ENCODE measurements at places on chromosomes 7 and 10.

DNA sequence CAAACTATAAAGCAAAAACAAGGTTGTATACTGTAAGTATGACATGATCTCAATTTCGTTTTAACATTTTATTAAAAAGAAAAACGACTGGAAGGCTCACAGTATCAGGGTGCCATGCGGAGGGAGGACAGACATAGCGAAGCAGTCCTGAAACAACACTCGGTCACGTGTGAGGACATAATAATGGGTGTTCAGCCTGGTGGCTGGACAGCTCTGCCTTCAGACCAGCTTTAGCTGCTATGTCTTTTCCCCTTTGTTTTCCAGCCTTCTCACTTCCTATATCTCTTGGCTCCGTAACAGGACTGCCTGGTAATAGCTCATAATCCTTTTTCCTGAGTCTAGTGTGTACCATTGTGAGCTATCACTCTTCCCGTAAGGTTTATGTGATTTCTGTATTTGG lies 18.4 kb upstream of the KLF14 start:
- no peak for DNase-seq

DNA sequence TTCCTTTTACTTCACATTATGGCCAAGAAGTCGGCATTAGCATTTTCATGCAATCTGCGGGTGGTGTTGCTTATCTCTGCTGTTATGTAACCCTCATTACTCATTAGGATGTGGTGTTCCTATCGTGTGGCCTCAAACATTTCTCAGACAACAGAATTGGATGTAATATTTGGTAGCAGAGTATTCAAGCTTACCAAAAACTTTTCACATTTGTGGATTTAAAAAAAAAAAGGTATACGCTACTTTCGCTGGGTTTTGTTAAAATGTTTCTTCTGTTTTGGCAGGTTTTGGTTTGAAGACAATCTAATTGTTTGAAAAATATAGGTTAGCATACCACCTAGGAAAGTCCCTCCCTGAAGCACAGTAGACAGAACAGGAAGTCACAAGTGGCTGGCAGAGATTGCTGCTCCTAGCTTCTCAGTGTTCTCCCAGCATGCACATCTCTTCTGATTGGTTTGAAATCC lies 128.8 kb downstream of the GATA3 start:
- peak; percentile 17 for DNase-seq

- no peak for DNase-seq
Measured at GRCh38 chr10:76327441-76327840, 896.0 kb downstream of the LRMDA start.

DNA sequence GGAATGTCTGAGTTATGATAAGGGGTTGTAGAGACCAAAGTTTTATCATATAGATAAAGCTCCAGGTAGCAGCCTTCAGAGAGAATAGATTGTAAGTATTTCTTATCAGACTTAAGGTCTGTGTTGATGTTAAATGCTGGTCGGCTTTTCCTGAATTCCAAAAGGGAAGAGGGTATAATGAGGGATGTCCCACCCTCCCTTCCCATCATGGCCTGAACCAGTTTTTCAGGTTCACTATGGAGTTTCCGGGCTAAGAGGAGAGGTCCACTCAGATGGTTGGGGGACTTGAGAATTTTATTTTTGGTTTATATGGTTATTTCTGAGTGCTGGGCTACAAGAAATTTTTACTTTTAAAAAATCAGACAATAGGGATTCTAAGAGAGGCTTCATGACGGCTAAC lies 45.2 kb downstream of the HERPUD2 start:
- DNase-seq: no peak

DNA sequence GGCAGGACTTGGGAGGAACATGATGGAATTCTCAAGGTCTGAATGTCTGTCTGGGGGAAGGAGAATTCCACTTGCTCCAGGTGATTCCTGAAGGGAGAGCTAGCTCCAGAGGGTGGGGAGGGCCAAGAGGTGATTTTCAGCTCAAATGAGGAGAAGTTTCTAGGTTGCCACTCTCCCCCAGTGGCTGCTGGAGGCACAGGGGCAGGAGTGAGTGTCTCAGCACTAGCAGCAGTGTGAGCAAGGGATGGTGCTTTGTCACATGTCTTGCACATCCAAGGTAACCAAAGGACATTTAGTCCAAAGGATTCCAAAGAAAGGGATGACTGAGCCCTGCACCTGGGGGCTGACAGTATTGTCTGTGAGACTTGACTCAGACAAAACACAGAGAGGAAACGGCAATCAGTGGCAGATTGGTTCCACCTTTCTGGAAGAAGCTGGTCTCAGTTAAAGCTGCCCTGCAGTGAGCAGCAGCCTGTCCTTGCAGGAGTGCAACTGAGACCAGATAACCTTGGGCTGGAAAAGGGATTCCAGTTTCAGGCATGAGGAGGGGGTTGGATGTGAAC lies 51.2 kb upstream of the PCBD1 start:
- no peak for DNase-seq

- no peak for DNase-seq
Measured at GRCh38 chr7:572416-573268, 53.0 kb upstream of the PDGFA start.
